Activated T-cell treated with anti-CD3 and anti-CD28 coated beads, Interleukin-2, amount 50 U/mL, for 48 hours (primary cell): ENCODE measurements at places on chromosomes 12 and 14.

GRCh38 chr14:29601616-29602015, 326.0 kb downstream of the PRKD1 start:
- no peak for DNase-seq

DNA sequence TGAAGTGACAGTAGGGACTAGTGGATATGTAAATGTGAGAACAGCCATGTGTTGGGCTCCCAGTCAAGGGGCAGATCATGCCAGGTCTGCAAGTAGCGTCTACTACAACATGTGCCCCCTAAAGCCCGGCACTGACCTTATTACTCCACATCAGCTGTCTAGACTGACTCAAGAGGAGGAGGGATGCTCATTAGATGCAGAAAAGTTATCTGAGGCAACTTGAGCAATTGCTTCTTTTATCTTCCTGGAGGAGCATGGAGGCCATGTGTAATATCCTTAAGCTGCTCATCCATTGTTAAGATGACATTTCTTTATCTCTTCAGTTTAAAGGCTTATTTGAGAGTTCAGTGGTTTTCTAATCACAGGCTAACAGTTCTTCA, 404.7 kb upstream of the FLRT2 start:
- DNase-seq: no peak

DNA sequence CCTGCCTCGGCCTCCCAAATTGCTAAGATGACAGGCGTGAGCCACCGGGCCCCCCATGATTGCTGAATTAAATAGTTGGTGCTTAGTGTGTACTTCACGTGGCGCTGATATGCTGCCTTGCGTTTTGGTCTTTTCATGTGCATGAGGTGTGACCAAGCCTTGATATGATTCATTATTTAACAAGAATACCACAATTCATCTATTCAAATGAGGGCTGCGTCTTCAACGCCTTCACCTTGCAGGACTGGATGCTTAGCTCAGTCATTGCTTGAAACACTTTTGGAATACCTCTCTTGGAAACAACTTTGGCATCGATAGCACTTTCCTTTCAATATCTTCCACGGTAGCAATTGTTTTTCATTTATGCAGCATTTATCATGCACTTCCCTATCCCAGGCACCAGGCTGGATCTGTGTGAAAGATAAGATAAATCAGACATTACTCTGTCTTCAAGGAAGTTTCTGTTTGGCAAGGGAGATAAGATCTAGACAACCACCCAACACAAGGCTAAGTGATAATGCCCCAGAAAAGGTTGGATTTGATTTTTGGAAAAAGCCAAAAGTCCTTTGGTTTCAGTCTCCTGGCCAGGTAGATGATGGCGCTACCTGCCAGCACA, 1.3 kb upstream of the TEAD4 start:
- no peak for DNase-seq

- no peak for DNase-seq
These were observed 136.6 kb upstream of the OVCH1 start for GRCh38 chr12:29634057-29634456.

DNA sequence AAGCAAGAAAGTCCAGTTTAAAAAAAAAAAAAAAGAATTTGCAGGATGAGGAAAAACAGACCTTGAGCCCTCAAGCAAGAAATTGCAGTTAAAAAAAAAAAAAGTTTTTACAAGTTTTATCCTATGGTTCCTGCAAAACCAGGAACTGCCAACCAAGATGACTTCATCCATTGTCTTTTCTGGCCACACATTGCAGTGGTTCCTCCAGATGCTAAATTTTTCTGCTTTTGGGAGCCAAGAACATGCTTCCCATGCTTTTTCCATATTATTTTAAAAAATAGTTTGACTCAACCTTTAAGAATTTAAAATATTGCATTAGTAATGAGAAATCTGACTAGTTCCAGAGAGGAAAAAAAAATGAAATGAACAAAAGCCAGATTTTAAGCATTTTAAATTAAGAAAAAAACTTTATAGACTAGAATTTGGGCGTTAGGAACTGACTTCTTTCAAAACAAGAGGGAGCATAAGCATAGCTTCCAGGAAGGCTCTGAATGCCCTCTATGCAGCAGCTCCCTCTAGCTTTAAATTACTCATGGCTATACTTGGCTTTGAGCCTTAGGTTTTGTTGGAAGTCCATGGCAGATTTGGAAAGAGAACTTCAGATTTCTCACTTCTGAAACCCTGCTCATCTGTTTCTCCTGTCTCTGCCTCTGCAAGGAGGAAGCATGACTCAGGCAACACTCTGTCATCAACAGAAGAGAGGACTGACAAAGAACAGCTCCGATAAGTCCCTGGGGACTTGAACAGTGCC, 124.5 kb downstream of the GPR65 start:
- no peak for DNase-seq

DNA sequence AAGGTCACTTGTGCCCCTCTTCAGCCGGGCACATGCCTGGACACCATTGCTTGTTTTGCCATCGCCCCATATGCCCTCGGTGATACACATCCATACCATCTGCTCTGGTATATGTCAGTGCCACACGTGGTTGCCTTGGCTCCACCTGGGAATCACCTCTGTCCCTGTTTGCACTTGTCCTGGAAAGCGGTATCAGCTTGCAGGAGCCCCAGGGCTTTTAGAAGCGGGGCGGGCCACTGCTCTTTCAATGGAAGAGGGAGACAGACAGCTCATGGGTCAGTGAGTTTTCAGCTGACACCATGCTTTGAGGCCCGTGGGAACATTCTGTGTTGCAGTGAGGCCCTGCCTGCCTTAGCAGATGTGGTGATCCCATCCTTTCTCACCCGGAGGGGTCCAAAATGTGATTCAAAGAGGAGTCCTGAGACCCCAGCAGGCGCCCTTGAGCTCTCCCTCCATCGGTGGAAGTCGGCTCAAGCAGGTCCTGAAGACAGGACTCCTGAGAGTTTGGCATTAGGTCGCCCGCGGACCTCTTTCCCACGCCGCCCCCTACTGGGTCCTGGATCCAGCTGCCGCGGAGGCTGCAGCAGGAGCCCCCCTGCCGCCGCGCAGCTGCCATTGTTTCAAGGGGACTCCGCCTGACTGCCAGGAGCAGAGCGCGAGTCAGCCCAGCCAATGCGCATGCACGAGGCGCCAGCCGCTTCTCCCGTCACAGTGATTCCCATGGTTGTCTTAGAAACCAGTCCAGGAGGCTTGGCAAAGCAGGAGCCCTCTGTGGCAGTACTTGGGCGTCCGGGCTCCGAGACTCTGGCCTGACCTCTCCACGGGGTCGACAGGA, 773.2 kb upstream of the ALG10B start:
- DNase-seq: no peak

DNA sequence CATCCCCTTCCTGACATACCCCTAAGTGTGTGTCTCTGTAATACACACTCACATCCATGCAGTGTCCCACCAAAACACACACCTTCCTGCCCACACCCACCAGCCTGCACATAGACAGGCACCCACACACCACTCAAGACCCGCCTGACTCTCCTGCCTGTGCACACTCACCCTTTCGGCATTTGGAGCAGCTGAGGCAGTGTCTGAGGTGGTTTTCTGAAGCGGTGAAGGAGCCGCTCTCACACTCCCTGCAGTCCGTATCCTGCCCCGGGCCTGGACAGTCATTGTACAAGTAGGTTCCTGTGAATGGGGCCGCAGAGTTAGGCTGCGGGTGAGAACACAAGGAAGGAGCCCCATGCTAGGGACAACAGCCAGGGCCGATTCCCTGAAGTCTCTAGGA, 8.3 kb downstream of the TNFRSF1A start:
- DNase-seq: peak; percentile 60

DNA sequence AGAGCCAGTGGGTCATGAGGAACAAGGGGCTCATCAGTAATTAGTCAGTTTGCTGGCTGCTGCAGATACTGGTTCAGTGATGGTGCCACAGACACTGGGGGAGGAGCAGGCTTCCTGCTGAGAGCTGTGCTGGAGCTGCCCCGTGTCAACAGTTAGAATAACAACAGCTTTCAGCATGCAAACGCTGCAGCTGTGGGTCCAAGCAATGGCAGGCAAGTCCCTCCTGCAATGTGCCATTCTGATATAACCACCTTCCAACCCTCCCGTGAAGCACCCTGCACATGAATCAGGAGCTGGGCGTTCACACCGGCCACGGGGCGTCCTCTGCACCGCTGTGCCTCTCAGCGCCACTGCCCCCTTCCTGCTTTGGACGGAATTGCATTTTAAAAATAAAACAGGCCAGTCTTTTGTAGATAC, 258.4 kb upstream of the SFSWAP start:
- peak; percentile 49 for DNase-seq
